ENCODE measurements at places on chromosomes 2 and 18. TPM values are rescaled to one million over a fixed set of nuclear protein-coding genes. Genes with fewer than 3 reads are reported as not detected.

CENPA gene
- total RNA-seq = 52.8 TPM

MRPL44 gene
- total RNA-seq = 48.8 TPM

ANKRD30BL gene
- not detected for total RNA-seq

GNLY gene
- total RNA-seq = not detected

NOSTRIN gene
- 1.6 TPM for total RNA-seq

TLX2 gene
- 0.14 TPM for total RNA-seq

MATN3 gene
- 12.3 TPM for total RNA-seq

ASB18 gene
- not detected for total RNA-seq

GAL3ST2 gene
- total RNA-seq = 0.28 TPM

MFSD6 gene
- 22.2 TPM for total RNA-seq

EPB41L3 gene
- total RNA-seq = 0.82 TPM

ANKRD36 gene
- 5.3 TPM for total RNA-seq

ANKRD29 gene
- total RNA-seq = 11.8 TPM
